ENCODE measurements at places on chromosomes 6 and 20. TPM values are rescaled to one million over a fixed set of nuclear protein-coding genes. Genes with fewer than 3 reads are reported as not detected.

MYBL2 gene
- total RNA-seq, result 0.13 TPM

TGM3 gene
- total RNA-seq, result not detected

- no peaks in the 10 kb centered on the region for H3K36me3 ChIP-seq
- no peaks in the 10 kb centered on the region for H3K27me3 ChIP-seq
- DNase-seq, result no peak
- H3K4me3 ChIP-seq, result no peak overlapping the region
Measured at GRCh38 chr20:59804347-59804746, 129.1 kb downstream of the SYCP2 start.

GPR6 gene
- not detected for total RNA-seq

MLIP gene
- total RNA-seq, result 480 TPM
